ENCODE measurements at places on chromosomes 2 and 18.

- DNase-seq = no peak
Observed at GRCh38 chr2:211127501-211127900, 571.1 kb downstream of the CPS1 start.

GRCh38 chr2:63545023-63545422 lies 43.3 kb downstream of the WDPCP start:
- DNase-seq = no peak

DNA sequence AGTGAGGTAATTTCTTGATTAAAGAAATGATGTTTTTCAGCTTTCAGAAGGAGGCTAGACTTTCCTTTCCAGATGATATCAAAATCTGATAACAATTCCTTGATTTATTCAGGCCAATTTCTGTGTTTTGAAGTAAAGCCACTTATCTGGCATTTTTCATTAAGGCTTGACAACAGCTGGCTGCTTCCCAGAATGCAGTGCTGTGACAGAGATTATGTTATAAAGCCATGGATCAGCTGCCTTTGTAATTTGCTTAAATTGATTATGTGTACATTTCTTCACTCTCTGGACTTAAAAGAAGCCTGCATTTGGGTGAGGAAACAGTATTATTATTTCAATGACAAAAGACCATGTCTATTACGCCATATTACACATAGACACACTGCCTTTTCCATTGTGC lies 136.0 kb downstream of the PLCL1 start:
- no peak for DNase-seq

GRCh38 chr18:9058406-9058805 lies 44.1 kb upstream of the NDUFV2 start:
- peak; percentile 39 for DNase-seq

GRCh38 chr2:158966312-158966711 lies 2.1 kb upstream of the TANC1 start:
- DNase-seq = no peak

DNA sequence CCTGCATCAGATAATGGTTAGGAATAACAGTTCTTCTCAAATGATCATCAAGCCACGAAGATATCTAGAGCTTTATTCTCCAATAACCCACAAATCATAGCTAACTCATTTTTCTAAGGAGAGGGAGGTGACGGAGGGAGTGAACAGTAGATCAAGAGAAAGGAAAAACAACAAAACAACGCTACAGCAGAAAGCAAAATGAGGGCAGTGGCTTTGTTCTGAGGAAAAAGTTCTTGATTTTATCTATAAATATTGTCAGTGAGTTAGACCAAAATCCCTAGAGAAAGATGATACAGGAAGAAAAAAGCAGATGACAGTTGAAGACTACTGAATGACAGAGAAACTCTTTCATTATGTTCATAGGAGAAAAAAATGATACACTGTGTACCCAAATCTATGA lies 71.0 kb downstream of the STK39 start:
- no peak for DNase-seq

DNA sequence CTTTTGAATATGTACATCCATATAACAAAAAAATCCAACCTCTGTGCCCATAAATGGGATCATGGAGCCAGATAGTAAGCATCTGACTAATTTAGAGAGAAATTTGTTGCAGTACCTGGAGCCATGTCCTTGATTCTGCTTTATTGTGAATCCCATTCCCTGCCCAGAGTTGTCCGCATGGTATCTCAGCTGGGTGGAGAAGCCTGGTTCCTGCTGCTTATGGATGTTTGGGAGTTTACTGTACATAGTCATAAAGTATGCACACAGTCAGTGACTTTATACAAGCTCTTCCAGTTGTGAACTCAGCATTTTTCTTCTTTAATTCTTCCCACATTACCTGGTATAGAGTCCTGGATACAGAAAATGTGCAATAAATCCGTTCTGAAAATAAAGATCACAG lies 346.0 kb downstream of the FIGN start:
- DNase-seq = no peak

DNA sequence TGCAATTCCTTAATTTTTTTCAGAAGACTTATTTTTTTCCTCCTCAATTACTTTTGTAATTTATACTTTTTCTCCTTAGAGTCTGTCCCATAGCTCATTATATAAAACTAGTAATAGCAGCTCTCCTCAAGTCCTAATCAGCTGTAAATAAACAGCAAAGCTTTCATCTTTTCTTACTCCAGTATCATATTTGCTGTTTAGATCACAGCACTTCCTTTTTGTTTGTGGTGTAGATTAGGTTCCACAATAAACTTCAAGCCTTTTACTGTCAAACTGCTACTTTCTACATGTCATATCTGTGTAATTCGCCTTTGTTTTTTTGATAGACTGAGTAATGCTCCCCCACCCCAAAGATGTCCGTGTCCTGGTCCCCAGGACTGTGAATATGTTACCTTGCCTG lies 25.5 kb downstream of the GCG start:
- DNase-seq = no peak

DNA sequence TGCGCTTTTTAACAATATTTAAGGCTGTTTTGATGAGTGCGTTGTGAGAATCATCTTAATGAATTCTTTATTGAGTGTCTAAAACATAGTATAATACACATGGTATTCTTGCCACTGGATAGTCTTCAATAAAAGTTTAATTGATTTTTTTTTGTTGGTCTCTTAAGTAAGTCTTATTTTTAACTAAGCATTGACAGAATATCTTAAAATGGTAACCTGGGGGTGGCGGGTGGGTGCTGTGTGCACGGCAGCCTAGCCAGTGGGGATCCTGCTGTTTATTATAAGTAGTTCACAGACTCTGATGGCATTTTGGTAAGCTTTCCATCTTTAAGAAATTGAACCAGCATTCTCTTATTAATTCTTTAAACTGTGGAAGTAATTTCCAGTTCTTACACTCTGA lies 6.0 kb downstream of the SOX11 start:
- DNase-seq = no peak

DNA sequence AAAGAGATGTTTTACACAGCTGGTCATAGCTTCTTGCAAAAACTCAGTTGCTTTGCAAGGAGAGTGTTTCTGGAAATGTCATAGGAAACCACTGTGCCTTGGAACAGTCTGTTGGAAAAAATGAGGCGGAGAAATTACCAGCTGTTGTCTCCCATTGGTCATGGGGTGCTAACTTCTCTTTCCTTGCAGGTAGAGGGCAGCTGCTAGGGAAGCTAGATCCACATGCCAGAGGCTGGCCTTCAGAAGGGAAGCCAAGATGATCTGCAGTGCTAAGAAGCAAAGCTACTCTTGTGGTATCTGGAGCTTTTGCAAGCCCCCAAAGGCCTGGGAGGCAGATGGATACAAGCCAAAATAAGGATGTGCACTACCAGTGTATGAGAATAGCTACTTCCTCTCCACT lies 34.8 kb upstream of the LAMA1 start:
- no peak for DNase-seq

GRCh38 chr2:203583701-203584100 lies 48.6 kb upstream of the RAPH1 start:
- DNase-seq = peak; percentile 64

DNA sequence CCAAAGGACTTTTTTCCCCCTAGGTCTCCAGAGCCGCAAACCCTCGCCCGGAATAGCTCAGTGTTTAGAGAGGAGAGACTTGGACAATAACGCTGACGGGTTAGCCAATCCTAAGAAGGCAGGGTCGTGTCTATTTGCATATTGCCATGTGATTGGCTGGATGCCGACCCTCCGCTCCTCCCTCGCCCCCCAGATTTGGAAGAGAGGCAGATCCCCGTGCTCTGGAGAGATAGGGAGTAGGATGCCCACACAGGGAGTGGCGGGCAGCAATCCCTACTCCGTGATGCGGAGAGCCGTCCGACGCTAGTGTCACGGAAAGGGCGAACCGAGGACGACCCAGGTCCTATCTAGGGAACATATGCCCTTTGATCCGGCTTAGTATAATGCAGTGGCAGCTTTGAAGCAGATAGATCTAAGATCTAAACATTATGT lies 1.4 kb downstream of the WNT6 start:
- no peak for DNase-seq

- peak; percentile 24 for DNase-seq
Observed at GRCh38 chr2:8319219-8319618, 362.6 kb upstream of the ID2 start.

DNA sequence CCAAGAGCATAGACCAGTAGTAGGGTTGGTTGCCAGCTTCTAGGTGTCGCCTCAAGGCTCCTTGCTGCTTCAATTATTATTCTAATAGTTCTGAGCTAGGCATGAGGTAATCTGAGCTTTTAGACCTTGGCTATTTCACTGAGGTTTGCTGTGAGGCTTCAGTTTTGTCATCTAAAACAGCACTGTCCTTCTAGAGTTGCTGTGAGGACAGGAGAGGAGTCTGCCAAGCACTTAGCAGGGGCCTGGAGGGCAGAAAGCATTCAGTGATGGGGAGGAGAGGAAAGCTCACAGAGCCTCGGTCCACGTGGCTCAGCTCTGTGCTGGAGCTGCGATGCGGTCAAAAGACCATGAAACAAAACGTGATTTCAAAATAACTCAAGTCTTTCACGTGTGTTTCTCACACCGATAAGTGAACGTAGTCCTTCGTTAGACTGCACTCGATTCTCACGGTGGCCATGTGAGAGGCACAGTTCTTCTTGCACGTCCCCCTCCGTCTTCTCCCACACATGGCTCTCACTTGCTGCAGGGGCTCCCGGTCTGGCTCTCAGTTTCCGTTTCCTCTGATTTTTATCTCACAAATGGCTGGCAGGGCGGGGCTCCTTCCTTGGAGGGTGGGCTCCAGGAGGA lies 113.7 kb downstream of the B3GNT2 start:
- DNase-seq = no peak

DNA sequence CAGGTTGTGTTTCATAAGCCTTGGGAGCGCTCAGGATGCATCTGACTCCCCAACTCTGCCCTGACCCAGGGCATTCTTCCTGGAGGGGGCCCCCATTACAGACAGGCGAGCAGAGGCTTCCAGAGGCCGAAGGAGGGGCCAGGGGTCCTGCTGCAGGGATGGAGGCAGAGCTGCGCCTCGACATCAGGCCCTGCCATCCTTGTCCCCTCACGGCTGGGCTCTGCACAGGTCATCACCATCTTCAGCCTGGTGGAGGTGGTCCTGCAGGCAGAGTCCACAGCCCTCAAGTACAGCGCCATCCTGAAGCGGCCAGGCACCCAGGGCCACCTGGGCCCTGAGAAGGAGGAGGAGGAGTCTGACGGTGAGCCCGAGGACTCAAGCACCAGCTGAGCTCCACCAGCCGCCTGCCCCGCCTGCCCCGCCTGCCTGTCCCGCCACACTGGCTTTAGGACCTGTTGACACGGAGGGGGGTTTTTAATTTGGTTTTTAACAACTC lies 42.3 kb upstream of the ALPP start:
- DNase-seq = no peak

DNA sequence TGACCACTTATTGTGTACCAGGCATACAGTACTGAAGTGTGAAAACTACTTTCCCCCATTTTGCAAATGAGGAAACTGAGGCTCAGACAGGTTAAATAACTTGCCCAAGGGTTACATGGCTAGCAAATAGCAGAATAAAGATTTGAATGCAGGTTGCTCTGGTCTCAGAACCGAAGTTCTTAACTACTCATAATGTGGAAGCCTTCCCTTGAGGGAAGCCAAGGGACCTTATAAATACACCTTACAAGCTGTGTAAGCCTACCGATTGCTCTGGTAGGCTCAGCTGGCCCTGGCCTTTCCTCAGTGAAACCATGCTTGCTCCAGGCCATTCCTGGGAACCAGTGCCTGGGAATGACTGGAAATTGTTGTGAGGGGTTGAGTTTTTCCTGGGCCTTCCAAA lies 114.6 kb upstream of the CDCA7 start:
- no peak for DNase-seq
